ENCODE measurements at places on chromosomes 4 and X.

GRCh38 chrX:40035726-40036125 lies 62.0 kb downstream of the BCOR start:
- no peak for DNase-seq

GRCh38 chr4:168269896-168270295 lies 48.7 kb downstream of the DDX60 start:
- DNase-seq = no peak

- DNase-seq = no peak
Observed at GRCh38 chr4:6104541-6105130, 86.4 kb upstream of the C4orf50 start.

GRCh38 chr4:38152721-38153386 lies 192.7 kb downstream of the PTTG2 start:
- no peak for DNase-seq

- no peak for DNase-seq
Observed at GRCh38 chrX:45003085-45003484, 130.1 kb downstream of the KDM6A start.

GRCh38 chr4:169201222-169202144 lies 69.3 kb downstream of the SH3RF1 start:
- DNase-seq = no peak

GRCh38 chr4:41256131-41256739 lies 493 bp upstream of the UCHL1 start:
- DNase-seq = no peak

GRCh38 chr4:54542119-54542438 lies 115.7 kb upstream of the KIT start:
- no peak for DNase-seq

DNA sequence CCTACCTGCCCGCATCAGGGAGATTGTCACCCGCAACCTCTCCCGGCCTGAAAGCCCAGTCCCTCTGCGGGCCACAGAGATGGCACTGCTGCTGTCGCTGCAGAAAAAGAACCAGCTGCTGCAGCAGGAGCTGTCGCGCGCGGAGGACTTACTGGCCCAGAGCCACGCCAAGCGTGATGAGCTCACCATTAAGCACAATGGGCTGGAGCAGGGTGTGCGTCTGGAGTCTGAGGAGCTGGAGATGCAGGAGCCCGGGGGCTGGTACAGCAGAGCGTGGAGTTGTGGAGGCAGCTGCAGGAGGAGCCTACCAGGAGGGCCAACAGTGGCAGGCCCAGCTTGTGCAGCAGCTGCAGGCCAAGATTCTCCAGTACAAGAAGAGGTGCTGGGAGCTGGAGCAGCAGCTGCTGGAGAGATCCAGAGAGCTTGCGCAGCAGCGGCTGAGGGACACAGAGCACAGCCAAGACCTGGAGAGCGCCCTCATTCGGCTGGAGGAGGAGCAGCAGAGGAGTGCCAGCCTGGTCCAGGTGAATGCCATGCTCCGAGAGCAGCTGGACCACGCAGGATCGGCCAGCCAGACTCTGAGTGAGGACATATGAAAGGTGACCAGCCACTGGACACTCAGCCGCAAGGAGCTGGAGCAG lies 11.3 kb downstream of the SMIM10L2A start:
- no peak for DNase-seq

- DNase-seq = no peak
Observed at GRCh38 chr4:60605646-60606354, 594.3 kb upstream of the ADGRL3 start.

- no peak for DNase-seq
Observed at GRCh38 chrX:74117962-74118902, 185.7 kb upstream of the ZCCHC13 start.

GRCh38 chr4:172543249-172543648 lies 625.4 kb upstream of the GALNT7 start:
- DNase-seq = no peak

GRCh38 chr4:10296730-10297129 lies 160.5 kb downstream of the ZNF518B start:
- no peak for DNase-seq

DNA sequence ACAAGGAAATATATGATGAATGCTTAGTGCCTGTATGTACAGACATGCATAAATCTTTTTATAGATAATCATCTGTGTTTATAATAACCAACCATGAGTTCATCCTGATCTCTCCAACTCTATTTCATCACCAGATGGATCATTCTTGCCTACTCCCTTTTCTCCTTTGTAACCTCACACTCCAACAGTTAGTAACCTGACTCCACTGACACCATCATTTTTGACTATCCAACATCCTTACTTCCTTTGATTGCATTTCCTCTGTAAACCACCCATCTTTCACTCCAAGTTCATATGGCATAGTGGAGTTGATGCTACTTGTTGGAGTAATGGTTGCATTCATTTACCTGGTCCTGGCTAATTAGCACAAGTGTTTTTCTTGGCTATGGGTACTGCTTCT lies 170.6 kb downstream of the ZNF330 start:
- DNase-seq = no peak

GRCh38 chr4:142091691-142092182 lies 455.4 kb downstream of the IL15 start:
- DNase-seq = no peak

- DNase-seq = peak; percentile 2
Observed at GRCh38 chrX:51837921-51838320, 55.5 kb upstream of the MAGED1 start.

DNA sequence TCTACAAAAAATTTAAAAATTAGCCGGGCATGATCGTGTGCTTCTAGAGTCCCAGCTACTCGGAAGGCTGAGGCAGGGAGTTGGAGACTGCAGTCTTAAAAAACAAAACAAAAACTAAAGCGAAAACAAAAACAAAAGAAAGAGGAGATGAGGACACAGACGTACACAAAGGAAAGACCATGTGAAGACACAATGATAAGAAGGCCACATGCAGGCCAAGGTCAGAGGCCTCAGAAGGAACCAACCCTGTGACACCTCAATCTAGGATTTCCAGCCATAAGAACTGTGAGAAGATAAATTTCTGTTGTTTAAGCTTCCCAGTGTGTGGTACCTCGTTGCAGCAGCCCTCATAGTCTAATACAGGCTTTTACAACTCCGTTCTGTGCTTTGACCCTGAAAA lies 177.0 kb upstream of the ATP6AP2 start:
- no peak for DNase-seq

- DNase-seq = no peak
Observed at GRCh38 chr4:154158361-154159155, 333.0 kb downstream of the DCHS2 start.

DNA sequence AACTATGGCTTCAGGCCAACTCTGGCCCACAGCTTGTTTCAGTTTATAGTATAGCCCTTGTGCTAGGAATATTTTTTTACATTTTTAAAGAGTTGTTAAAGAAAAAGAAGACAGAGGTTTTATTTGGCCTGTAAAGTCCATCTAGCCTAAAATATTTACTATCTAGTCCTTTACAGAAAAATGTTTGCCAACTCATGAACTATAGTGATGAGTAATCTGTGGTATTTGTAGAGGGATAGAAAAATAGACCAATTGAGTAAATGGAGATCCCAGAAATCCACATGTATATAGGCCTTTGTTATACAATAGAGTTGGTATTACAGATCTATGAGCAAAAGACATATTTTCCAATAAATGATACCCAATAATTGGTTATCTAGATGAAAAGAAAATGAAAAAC lies 288.7 kb downstream of the PRDM5 start:
- no peak for DNase-seq

DNA sequence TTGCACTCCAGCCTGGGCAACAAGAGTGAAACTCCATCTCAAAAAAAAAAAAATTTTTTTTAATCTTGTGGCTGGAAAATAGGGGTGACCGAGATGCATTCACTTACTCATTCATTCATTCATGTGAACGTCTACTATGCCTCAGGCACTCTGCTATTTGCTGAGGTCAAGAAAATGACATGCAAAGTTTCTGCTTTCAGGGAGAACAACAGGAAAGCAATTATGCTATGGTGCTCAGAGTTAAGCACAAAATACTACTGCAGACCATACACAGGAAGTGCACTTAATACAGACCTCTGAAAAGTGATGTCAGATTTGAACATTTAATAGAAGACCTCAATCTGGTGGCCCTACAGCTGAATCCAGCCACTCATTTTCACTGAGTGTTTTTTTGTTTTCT lies 59.6 kb upstream of the DUSP21 start:
- no peak for DNase-seq

- DNase-seq = no peak
Observed at GRCh38 chrX:133215017-133215416, 3.1 kb downstream of the TFDP3 start.

DNA sequence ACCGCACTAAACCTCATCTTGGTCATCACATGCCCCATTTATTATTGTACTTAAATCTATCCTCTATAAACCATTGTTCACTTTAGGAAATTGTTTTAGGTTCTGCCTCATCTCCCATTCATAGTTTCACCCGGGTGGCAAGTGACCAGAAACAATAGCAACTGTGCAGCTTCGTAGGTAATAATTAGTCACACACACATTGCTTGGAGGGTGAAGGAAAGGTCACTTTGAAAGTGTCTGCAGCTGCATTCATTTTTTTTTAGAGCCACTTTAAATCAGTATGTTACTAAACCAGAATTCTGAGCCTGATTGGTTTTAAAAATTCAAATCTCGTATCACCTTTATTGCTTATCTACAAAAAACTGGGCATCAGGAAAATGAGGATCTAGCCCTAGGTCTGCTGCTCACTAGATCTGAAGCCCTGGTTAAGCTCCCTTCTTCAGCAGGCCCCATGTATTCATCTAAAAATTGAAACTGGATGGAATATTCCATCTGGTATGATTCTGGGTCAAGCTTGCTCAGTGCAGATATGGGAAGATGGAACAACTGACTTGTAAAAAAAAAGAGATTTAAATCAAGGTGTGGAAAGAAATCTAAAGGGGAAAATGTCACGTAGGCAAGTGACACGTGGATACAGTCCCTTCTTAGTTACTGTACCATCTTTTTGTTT lies 62.4 kb downstream of the LIMCH1 start:
- no peak for DNase-seq

- DNase-seq = no peak
Observed at GRCh38 chr4:155907556-155907955, 4.1 kb downstream of the TDO2 start.

DNA sequence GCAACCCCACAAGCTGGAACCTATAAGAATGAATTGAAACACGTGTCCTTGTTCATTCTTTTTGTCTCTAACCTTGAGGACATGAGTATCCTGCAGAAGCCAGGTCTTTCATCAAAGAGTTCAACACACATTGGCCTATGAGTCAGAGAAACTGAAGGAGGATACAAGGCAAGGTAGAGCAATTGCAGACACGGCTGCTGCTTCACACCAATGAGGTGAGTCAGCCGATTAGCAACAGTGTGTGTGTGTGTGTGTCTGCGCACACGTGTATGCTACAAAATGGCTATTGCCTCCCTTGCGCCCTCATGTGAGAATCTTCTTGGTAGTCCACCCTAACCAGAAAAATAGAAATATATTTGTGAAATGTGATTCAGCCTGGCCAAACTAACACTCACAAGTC lies 1477.7 kb upstream of the IGFBP7 start:
- no peak for DNase-seq

DNA sequence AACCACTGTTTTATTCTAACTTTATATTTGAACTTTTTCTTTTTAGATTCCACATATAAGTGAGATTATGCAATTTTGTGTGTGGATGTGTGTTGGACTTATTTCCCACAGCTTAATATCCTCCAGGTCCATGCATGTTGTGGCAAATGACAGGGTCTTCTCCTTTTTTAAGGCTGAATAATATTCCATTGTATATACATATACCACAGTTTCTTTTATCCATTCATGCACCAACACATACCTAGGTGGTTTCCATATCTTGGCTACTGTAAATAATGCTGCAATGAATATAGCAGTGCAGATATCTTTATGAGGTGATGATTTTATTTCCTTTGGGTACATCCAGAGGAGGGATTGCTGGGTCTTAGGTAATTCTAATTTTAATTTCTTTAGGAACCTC lies 69.0 kb downstream of the SNCA start:
- no peak for DNase-seq

DNA sequence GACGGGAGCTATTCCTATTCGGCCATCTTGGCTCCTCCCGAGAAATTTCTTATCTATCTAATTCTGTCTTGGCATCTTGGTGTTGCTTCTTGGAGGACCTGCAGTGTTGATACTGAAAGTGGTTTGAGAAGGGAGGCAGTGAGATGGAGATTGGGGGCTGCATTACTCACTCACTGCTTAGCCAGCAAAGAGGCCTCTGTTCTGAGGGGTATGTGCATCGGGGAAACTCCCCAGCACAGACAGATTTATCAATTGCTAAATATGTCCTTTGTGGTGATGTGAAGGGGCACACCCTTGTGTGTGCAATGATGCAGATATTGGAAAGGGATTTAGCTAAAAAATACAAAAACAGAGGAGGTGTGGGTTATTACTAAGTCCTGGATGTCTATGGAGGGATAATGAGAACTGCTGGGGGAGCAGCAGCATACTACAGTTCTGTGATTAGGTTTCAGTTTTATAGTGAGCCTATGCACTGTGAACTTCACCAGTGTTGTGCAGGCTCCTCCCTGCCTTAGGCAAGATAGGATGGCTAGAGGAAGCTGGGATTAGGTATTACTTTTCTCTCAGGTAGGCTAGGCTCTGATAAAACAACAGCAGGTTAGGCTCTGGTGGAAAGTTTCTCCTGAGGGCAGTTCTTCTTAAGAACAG lies 279.0 kb downstream of the HS3ST1 start:
- no peak for DNase-seq

- DNase-seq = no peak
Observed at GRCh38 chrX:11881485-11882170, 123.6 kb downstream of the MSL3 start.

DNA sequence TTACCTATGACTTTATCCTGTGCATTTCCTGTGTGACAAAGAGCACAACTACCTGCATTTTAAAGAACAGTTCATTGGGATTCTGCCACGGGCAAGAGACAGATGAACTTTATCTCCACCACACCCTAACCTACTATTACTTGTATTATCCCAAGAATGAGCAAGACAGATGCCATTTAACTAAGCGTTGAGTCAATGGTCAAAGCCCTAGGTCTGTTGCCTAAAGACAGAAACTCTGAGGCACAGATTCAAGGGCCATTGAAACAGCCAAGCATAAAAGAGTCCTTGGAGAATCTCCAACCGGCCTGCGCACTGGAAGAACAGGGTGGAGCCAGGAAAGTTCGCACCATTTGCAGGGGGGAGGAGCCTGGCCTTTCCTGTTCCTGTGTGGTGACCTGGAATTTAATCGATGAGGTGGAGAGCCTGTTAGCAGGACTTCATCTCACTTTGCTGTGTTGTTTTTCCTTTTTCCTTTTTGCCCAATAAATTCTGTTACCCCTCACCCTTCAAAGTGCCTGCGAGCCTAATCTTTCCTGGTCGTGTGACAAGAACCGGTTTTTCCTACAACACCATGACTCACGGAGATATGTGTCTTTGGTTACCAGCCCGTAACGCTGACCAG lies 146.4 kb upstream of the DIAPH2 start:
- DNase-seq = no peak

Measured in NCI-H1436 treated with DMSO at 0.1 percent for 48 hours (cell line).